ENCODE measurements at places on chromosomes 13 and 19. TPM values are rescaled to one million over a fixed set of nuclear protein-coding genes. Genes with fewer than 3 reads are reported as not detected.

GRCh38 chr19:1076951-1077350 lies 10.0 kb downstream of the ARHGAP45 start:
- DNase-seq: peak; percentile 42

DNA sequence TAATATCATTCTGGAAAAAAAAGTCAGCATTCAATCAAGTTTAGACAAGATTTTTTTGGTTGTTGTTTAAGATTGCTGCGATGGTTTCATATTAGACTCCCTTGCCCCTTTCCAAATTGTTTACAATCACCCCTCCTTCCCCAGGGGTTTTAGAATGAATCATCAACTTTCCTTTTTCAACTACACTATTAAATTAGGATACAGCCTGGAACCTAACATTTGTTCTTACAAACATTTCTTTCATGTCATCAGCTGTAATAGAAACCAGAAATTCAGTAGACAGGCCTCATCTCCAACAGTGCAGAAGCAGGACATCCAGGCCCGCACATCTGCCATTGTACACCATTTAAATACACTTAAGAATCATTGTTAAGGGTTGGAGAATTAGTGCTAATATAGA lies 44.4 kb upstream of the WDFY2 start:
- no peak for DNase-seq

- peak; percentile 14 for DNase-seq
Measured at GRCh38 chr13:76383676-76384461, 502.3 kb downstream of the KCTD12 start.

GRCh38 chr13:32455594-32455903 lies 27.6 kb upstream of the N4BP2L1 start:
- DNase-seq: no peak

GRCh38 chr13:39670445-39670844 lies 15.0 kb downstream of the COG6 start:
- DNase-seq: no peak

GRCh38 chr13:40031031-40031430 lies 375.6 kb downstream of the COG6 start:
- peak; percentile 81 for DNase-seq

DNA sequence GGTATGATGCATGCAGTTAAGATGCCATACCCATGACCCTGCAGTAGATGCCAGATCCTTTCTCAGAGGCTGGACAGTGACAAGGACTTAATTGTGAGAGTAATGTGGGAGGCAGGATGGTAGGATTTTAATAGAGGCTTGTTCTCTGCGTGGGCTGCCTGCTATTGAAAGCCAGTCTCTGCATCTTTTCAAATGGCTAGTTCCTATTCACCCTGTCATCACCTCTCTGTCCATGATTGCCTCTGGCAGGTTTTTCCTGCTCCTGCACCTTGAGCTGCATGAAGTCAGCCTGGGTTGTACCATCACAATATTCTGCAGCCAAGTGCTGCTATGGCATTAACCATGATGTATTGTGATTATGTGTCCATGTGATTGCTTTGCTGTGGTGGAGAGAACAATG lies 440.5 kb downstream of the ITGBL1 start:
- DNase-seq: no peak

GRCh38 chr19:55433292-55433691 lies 9.8 kb downstream of the SHISA7 start:
- DNase-seq: no peak

GRCh38 chr19:21423057-21424041 lies 26.4 kb downstream of the ZNF493 start:
- no peak for DNase-seq

GRCh38 chr13:25717666-25718197 lies 334.1 kb downstream of the SHISA2 start:
- DNase-seq: no peak

DNA sequence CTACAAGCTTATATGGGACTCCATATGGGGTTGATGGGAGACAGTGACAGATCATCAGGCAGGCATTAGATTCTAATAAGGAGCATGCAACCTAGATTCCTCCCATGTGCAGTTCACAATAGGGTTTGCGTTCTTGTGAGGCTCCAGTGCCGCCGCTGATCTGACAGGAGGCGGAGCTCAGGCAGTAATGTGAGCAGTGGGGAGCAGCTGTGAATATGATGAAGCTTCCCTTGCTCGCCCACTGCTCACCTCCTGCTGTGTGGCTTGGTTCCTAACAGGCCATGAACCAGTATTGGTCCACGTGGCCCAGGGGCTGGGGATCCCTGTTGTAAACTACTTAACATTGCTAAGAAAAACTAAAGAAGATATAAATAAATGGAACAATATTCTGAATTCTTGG lies 378.4 kb downstream of the KCNRG start:
- no peak for DNase-seq

- no peak for DNase-seq
Measured at GRCh38 chr13:50917572-50917971, 8.0 kb downstream of the RNASEH2B start.

GRCh38 chr19:48696353-48697010 lies 711 bp downstream of the FUT2 start:
- no peak for DNase-seq

- no peak for DNase-seq
Measured at GRCh38 chr19:15587663-15588062, 27.4 kb upstream of the CYP4F8 start.

- DNase-seq: no peak
Measured at GRCh38 chr13:114285166-114285808, 3.9 kb downstream of the UPF3A start.

DNA sequence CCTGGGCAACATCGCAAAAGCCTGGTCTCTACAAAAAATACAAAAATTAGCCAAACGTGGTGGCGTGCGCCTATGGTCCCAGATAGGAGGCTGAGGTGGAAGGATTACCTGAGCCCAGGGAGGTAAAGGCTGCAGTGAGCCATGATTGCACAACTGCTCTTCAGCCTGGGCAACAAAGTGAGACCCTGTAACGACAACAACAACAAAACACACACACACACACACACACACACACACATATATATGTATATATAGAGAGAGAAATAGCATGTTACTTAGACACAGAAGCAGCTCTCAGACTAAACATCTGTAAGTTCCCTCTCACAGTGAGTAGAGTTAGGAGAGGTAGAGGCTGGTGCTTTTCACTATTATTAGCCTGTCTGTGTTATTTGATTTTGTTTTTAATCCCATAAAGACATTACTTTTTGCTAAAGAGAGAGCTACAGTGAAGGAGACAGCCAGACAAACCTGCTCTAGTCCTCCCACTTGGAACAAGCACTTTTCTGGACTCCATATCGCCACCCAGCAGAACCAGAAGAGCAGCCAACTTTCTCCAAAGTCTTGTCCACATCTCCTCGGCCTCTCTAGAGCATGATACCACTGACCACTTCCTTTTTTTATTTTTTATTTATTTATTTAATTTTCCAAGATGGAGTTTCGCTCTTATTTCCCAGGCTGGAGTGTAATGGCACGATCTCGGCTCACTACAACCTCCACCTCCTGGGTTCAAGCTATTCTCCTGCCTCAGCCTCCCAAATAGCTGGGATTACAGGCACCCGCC lies 2.8 kb upstream of the LIN7B start:
- no peak for DNase-seq

- peak; percentile 74 for DNase-seq
Measured at GRCh38 chr19:35899547-35900214, 659 bp downstream of the NFKBID start.

- peak; percentile 61 for DNase-seq
Measured at GRCh38 chr19:42563352-42564210, 31.1 kb downstream of the CEACAM8 start.

- no peak for DNase-seq
Measured at GRCh38 chr19:49217382-49217781, 59.8 kb downstream of the TRPM4 start.

- DNase-seq: no peak
Measured at GRCh38 chr13:42107421-42107820, 59.0 kb downstream of the DGKH start.

DNA sequence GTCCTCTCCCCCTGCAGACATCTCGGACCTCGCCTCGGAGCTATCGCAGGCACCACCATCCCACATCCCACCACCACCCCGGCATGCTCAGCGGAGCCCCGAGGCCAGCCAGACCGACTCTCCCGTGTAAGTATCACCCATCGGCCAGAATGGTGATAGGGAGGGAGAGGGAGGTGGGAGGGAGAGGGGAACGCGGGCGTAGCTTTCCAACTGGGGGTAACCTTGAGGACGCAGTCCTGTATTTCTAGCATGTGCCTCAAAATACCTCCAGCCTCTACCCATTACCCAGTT lies 26.1 kb downstream of the TJP3 start:
- no peak for DNase-seq

DNA sequence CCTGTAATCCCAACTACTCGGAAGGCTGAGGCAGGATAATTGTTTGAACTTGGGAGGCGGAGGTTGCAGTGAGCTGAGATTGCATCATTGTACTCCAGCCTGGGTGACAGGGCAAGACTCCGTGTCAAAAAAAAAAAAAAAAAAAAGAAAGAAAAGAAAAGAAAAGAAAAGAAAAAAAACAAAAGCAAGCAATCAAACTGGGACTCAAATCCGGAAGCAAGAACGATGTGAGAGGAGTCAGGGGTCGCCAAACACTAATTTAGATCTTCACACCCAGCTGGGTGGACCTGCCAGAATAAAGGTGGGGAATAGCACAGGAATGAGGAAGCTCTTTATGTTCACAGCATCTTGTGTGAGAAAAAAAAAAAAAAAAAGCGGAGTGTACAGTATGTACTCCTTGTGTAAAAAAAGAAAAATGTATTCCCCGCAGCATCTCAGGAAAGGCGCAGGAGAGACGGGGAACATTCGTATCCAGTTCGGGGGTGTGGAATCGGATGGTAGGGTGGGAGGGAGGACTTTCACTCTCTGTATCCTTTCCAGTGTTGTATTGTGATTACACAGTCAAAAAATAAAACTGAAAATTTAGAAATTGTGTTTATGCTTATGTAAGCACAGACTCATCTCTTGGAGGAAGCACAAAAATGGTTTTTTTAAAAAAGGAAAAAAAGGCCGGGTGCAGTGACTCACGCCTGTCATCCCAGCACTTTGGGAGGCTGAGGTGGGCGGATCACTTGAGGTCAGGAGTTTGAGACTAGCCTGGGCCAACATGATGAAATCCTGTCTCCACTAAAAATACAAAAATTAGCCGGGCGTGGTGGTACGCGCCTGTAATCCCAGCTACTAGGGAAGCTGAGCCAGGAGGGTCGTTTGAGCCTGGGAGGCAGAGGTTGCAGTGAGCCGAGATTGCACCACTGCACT lies 7.6 kb downstream of the DNAJB1 start:
- peak; percentile 72 for DNase-seq

DNA sequence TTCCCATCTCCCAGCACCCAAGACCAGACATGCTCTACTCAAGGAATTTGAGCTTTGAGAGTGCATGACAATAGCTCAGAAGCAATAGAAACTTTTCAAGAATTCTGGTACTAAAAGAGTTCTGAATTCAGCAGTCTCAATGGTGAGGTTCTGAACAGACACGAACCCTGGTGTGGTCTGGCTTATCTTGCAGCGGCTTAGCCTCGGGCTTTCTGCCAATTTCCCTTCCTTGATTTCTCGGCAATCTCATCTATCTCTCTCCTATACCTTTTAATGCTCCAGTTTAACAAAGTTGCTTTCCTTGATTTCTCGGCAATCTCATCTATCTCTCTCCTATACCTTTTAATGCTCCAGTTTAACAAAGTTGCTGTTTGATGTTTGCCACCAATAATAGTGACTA lies 174.6 kb downstream of the SPRY2 start:
- no peak for DNase-seq

DNA sequence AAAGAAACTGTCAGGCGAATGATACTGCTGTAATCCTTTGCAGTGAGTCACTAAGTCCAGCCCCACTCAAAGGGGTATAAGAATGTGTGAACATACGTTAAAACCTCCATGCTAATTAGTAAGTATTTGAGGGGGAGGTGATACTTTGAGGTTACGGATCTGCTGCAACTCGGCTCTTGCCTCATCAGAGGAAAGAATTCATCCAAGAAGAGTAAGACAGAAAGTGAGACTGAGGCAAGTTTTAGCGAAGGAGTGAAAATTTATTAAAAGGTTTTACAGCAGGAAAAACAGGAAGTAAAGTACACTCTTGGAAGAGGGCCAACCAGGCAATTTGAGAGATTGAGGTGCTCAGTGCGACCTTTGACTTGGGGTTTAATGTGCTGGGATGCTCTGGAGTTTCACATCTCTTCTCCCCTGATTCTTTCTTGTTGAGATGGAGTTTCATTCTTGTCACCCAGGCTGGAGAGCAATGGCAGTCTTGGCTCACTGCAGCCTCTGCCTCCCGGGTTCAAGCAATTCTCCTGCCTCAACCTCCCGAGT lies 9.8 kb downstream of the CLEC4M start:
- DNase-seq: peak; percentile 68

GRCh38 chr13:99517984-99518383 lies 16.7 kb downstream of the TM9SF2 start:
- DNase-seq: no peak

GRCh38 chr19:16449330-16449961 lies 22.3 kb downstream of the EPS15L1 start:
- DNase-seq: peak; percentile 63

DNA sequence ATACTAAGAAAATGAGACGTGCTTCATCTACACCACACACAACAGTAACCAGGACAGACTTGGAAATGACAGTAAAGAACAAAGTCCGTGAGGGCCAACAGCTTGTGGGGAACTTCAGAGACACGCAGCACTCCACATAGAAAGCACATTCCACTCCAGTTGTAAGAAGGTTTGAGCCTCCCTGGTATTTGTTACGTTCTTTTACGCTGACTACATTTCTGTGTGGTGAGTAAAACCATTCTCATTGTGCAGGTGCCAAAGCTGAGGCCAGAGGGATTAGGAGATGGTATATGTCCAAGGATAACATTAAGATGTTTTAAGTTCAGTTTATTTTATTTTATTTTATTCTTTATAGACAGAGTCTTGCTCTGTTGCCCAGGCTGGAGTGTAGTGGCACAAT lies 1189.9 kb downstream of the UQCRFS1 start:
- peak; percentile 30 for DNase-seq

DNA sequence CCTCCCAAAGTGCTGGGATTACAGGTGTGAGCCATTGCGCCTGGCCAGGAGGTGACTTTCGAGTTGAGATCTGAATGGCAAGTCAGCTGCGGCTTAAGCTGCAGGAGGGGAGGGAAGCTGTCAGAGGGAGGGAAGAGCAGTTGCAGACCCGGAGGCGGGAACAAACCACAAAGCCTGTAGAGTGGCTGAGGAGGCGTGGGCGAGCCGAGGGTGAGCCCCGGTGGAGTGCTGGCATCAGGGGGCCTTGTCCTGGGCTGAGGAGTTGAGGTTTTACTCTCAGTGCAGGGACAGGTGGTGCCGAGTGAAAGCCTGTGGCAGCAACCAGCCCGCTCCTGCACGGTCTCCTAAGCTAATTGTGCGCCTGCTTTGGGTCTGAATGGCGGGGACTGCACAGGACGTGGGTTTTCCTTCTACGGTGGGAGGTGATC lies 24.2 kb downstream of the PPP1R37 start:
- DNase-seq: no peak

GRCh38 chr19:8095354-8095886 lies 42.9 kb downstream of the CCL25 start:
- no peak for DNase-seq

CRX gene
- total RNA-seq: not detected

MAMSTR gene
- 0.93 TPM for total RNA-seq

UTP14C gene
- total RNA-seq: 14.0 TPM

C1QTNF9B gene
- not detected for total RNA-seq

PSMC4 gene
- total RNA-seq: 309 TPM
